ENCODE measurements at places on chromosomes 12 and 14.

DNA sequence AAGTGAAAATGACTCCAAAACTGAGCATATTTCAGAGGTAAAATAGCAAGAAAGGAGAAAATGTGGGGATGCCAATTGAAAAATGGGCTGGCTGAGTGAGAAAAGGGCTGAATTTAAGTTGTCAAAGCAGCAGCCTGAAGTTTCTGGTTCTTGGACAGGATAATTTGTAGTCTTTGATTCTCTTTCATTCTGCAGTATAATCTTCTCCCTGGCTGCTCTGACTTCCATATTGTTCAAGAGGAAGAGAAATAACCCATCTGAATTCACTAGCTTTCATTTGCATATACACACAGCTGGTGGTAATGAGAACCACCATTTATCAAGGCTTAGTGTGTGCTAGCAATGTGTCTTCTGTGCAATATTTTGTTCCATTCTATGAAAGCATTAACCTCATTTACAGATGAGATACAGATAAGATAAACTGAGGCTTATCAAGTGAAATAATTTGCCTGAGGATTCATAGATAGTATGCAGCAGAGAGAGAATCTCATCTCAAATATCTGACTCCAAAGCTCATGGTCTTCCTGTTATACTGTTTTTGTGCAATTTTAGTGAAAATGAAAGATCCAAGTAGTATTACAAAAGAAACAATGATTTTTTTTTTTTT, 184.2 kb downstream of the TMTC2 start:
- no peak for DNase-seq

GRCh38 chr12:75489613-75490210, 9.2 kb downstream of the GLIPR1 start:
- no peak for DNase-seq

DNA sequence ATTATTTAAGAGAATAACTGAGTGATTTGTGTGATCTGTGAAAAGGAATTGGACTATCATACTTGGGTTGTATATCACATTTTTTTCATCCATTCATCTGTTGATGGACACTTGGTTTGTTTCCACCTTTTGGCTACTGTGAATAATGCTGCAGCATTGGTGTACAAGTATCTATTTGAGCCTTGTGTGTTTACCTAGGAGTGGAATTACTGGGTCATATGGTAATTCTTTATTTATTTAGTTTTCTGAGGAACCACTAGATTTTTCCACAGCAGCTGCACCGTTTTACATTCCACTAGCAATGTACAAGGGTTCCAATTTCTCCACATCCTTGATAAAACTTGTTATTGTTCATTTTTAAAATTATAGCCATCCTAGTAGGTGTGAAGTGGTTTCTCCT, 56.1 kb downstream of the APAF1 start:
- no peak for DNase-seq

DNA sequence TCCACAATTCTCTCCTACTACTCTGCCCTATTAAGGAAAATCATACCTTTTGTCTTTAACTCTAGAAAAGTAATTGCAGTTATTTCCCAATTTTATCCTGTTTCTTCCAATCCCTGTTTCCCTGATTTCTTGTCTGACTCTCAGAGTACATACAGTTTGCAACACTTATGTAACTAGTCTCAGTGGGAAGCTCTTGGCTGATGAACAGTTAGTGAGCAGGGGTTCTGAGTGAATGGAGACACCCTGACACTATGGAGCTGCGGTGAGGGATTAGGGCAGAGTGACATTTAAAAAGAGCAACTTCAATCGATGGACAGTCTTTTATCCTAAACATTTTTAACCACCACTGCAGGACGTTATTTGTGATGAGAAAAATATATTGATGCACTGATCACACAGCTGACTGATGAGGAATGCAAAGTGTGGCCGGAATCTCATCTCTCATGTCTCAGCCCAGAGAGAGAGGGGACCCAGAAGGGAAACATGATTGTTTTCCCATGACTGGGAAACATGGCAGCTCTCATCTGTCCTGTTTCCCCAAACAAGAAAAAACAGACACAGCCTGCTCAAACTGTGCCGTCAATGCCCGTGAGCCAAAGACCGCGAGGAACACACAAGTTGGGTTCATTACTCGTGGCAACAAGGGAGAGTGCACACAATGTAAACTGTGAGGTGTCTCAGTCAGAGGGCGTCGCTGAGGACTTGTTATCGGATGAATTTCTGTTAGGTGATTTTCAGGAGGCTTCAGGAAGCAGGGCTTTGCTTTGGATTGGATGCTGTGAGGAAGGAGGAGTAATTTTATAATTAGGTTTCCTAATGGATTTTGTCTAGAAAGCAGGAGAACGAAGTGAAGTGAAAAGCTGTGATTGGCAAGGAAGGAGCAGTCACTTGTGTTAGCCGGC, 5.2 kb upstream of the SLC6A13 start:
- DNase-seq: no peak

GRCh38 chr12:93134175-93134890, 205.2 kb upstream of the EEA1 start:
- DNase-seq: no peak
